ENCODE measurements at places on chromosomes 6 and 20.

- no peak for DNase-seq
Measured at GRCh38 chr6:24708612-24709011, 10.3 kb downstream of the C6orf62 start.

GRCh38 chr6:92690997-92691599 is 728.3 kb downstream of the EPHA7 start:
- DNase-seq, result no peak

- DNase-seq, result no peak
Measured at GRCh38 chr6:81253821-81254220, 498.7 kb downstream of the TENT5A start.

GRCh38 chr6:90463359-90463758 is 123.5 kb downstream of the MAP3K7 start:
- no peak for DNase-seq

DNA sequence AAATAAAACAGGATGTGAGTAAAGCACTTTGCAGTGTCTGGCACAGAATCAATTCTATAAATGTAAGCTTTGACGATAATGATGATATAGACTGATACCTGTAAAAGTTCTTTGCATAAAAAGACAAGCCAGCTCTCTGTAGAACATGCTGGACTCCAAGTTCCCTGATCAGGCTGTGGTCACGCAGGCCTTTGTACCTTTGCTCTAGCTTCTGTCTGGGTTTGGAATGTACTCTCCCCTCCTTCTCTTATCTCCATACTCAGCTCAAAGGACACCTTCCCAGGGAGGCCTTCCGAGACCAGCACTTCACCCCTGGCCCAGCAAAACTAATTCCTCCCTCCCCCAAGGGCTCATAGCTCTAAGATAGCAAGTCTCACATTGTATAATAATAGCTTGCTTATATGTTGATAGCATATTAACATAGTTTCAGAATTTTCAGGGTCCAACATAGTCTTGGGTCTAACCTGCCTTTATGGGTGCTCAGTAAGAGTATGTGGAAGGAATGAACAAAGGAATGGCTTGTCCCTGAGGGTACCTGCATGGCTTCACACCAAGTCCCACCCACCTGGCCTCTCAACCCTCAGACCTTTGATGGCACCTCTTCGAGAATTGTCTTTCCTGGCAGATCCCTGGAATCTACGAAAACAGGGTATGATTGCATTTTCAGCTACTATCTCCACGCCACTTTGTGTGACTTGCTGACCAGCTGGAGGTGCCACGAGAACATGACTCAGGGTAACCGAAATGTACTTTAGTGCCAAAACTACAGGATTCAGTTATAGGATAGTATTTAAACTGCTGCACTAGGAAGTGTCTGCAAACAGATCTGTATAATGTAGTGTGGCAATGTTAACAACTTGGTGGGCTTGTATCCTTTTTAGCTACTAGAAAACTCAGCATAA is 41.7 kb upstream of the PIM1 start:
- peak; percentile 50 for DNase-seq

DNA sequence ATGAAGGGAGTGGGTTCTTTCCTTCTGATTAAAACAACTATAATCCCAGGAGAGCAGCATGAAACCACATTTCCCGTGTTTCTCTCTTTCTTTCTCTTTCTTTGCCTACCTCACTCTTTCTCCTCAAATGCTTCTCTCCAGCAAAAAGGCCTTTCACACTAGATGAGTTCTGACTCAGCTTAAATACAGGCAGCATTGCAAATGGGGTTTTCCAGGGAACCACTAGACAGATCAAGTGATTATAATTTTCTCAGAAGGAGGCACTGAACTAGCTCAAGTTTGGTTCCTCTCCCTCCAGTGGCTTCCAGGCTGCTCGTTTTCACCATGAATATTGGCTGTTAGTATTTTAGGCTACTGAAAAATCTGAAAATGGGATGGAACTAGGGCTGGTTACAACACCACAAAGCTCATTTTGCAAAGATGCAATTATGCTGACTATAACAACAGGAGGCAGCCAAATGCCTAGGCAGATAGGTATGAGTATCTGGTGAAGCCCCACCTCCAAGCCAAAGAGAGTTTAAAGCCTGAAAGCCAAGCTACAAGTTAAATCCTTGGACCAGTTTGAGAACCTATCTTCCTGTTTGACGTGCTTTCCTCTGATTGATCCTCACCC is 260.0 kb downstream of the MMUT start:
- peak; percentile 11 for DNase-seq

DNA sequence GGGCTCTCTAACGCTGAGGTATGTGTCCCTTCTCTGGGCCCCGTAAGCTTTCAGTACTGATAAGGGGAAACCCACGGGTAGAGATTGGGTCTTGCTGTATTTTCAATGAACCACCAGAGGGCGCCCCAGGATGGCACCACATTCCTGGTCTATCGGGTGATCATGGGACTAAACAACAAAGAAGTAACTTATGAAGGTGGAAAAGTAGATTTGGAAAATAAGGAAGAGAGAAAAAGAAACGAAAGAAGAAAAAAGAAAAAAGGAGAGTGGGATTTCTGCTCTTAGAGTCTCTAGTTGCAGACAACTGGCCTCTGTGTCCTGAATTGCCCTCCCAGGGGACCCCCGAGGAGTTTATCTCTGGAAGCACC is 93.8 kb downstream of the GMPR start:
- peak; percentile 63 for DNase-seq

GRCh38 chr6:134920422-134920821 is 29.5 kb downstream of the ALDH8A1 start:
- DNase-seq, result no peak

DNA sequence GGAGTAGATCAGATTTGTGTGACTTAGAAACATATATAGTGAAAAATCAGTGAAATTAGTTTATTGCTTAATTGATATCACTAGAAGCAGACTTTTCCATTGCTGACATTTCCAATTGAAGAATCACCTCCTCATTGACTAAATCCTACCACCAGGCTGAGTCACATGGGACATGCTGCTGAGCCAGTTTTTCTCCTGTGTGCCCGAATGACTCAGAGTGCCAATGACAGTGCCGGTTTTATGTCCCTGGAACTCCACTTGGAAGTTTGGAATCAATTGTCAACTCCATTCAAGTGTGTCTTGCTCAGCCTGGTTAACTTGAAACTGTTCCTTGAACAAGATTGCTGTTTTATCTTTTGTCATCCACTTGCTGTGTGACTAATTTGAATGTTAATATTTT is 316.1 kb upstream of the PRDM1 start:
- peak; percentile 69 for DNase-seq

DNA sequence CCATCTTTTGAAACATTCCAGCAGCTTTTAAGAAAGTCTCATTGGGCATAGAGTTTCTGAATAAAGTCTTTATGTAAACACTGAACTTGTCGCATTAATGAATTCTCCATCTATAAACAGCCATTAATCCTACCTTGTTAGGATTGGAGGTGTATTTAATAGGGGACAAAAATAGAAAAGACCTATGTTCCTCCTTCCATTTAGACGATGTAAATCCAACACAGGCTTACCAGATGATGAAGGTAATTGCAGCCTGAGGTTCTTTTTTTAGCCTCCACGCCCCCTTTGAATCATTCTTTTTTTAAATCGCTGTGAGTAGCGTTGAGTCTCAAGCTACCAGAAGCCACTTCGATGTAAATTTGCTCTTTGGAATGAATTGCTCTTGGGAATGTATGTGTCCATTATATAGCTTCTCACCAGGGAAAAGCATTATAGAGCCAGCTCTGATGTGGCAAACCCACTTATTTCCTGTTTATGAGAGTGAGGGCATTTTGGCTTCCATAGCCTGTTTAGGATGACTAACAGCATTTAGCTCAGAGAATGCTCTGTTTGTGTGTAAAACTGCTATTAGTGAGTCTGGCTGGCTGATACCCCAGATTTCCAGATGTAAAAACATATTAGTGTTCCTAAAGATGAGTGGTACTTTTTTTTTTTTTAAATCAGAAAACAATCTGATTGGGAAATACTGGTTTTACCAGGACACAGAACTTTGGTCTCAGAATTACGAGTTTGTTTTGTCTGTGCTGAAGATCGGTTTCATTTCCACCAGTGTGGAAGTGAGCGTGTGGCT is 74.9 kb upstream of the CLDN20 start:
- DNase-seq, result peak; percentile 97

GRCh38 chr6:169156108-169156792 is 97.4 kb downstream of the THBS2 start:
- DNase-seq, result no peak

DNA sequence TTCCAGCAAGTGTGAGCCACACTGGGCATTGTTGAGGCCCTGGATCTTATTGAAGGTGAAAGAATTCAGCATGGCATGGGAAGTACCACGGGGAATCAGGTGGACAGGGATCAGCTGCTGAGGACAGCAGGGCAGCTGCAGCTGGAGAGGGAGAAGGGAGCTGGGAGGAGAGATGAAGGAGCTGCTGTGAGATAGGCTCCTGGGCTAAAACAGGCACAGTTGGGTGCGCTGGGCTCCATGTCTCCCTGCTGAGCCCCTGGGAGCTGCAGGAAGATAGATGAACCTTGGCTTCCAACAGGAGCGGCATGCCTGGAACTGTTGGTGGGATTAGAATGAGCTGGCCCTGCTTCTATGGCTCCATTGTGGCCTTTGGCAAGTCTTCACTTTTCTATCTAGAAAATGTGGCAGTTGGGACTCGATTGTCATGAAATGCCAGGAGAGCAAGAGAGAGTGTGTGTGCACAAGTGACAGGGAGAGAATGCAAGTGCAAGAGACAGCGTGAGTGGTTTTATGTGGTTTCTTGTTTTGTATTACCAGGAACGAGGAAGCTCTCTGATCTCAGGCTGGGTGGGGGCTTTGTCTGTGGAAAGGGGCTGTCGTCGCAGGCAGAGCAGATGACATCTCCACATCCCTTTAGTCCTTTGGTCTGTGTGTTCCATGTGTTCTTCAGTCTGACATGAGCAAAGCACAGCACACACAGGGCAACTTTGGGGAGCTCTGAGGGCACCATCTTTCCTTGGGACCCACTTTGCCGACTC is 20.4 kb downstream of the SNPH start:
- no peak for DNase-seq

DNA sequence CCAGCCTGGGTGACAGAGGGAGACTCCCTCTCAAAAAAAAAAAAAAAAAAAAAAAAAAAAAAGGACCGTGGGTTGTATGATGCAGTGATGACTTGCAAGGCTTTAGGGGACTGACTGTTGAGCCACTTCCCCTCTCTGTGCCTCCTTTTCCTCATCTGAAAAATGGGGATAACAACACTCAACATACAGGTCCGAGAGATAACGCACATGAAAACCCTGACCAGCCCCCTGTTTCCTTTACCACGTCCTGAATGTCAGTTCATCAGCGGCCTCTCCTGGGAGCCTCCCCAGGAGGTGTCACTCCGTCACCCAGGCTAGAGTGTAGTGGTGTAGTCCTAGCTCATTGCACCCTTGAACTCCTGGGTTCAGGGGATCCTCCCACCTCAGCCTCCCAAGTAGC is 3.9 kb downstream of the SLA2 start:
- no peak for DNase-seq

DNA sequence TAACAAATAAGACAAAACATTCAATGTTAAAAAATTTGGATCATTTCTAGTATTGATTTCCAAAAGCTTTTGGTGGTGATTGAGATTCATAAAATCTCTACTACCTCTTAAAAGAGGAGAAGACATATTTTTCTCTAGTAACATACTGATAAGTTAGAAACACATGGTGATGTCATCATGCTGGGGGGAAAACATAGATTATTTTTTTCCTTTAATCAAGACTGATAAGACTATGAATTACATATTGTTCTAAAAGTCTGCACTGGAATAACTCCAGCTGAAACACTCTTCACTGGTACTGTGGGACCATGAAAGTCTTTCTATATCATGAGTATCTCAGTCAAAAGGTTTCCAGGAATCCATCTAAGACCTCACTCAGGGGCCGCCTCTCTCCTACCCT is 515.8 kb downstream of the PRKN start:
- DNase-seq, result no peak

- DNase-seq, result no peak
Measured at GRCh38 chr20:40293740-40294139, 395.3 kb downstream of the MAFB start.

GRCh38 chr6:111662794-111663593 is 57.3 kb upstream of the TRAF3IP2 start:
- peak; percentile 20 for DNase-seq

DNA sequence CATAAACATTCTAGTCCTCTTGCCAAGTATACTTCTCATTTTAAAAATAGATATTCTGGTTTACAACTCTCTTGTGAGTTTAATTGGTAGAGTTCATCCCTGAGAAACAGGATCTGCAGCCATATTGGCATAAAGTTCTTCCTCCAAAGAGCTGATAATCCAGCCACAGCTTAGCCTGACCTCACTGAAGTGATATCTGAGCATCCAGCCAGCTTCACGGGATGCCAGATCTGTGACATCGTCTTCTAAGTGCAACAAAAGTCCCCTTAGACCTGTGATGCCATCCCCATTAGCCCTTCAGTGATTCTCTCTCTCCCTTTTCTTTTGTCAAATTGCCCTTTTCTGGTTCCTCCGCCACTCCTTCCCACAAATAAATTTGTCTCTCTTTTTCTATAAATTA is 180.6 kb upstream of the STXBP5 start:
- DNase-seq, result no peak

DNA sequence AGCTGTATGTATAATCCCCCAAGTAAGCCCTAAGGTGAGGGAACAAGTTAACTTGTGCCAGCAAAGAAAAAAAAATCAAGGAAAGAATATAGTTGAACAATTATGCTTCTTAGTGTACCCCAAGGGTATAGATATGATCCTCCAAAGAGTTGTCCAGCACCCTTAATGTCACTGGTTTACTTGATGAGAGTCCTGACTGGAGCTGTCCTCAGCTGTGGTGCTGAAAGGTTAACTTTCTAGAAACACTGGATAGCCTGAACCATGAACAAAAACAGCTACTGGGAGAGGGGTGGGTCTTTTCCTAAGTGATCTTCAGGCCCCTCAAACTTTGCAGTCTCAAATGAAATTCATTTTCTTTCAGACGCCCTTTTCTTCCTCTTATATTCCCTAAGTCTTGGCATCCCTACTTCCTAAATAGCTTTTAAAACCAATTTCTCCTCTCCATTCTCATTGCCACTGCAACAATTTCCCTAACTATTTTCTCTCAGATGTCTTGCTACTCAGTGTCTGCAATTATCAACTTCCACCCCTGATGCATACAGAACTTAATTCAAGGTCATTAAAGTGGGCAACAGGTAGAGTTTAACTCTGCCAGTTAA is 83.5 kb upstream of the PROKR2 start:
- DNase-seq, result no peak

GRCh38 chr6:123986938-123987337 is 183.3 kb downstream of the NKAIN2 start:
- no peak for DNase-seq

Measured in HFFc6 (cell line).